Activated T-helper 17 cell treated with anti-CD3 and anti-CD28 coated beads, Interleukin-2, amount 50 U/mL, for 72 hours (primary cell): ENCODE measurements at places on chromosomes 13 and 19.
A peak's percentile ranks its signal among the peaks of the same experiment; 100 is the strongest.

GRCh38 chr13:51977625-51978024 lies 33.6 kb downstream of the ATP7B start:
- peaks cover 3% of the 10 kb centered on the region for H3K4me1 ChIP-seq
- H3K4me3 ChIP-seq: no peak overlapping the region
- ATAC-seq: no peak
- no peaks in the 10 kb centered on the region for H3K36me3 ChIP-seq

GRCh38 chr13:32585550-32586079 lies 637 bp upstream of the PDS5B start:
- peak overlapping the region; percentile 89 for H3K4me3 ChIP-seq
- H3K36me3 ChIP-seq: peaks cover 8% of the 10 kb centered on the region
- H3K27ac ChIP-seq: peak overlapping the region; percentile 81
- H3K27me3 ChIP-seq: no peaks in the 10 kb centered on the region

- H3K27ac ChIP-seq: no peak overlapping the region
- peaks cover 6% of the 10 kb centered on the region for H3K27me3 ChIP-seq
- H3K4me3 ChIP-seq: no peak overlapping the region
- H3K4me1 ChIP-seq: no peaks in the 10 kb centered on the region
- no peak for ATAC-seq
- no peaks in the 10 kb centered on the region for H3K36me3 ChIP-seq
These were observed 117.0 kb upstream of the SOX21 start for GRCh38 chr13:94829185-94829836.

GRCh38 chr13:73742982-73743381 lies 391.2 kb downstream of the KLF12 start:
- no peak overlapping the region for H3K27ac ChIP-seq
- H3K4me3 ChIP-seq: no peak overlapping the region
- H3K4me1 ChIP-seq: peaks cover 19% of the 10 kb centered on the region
- ATAC-seq: no peak

DNA sequence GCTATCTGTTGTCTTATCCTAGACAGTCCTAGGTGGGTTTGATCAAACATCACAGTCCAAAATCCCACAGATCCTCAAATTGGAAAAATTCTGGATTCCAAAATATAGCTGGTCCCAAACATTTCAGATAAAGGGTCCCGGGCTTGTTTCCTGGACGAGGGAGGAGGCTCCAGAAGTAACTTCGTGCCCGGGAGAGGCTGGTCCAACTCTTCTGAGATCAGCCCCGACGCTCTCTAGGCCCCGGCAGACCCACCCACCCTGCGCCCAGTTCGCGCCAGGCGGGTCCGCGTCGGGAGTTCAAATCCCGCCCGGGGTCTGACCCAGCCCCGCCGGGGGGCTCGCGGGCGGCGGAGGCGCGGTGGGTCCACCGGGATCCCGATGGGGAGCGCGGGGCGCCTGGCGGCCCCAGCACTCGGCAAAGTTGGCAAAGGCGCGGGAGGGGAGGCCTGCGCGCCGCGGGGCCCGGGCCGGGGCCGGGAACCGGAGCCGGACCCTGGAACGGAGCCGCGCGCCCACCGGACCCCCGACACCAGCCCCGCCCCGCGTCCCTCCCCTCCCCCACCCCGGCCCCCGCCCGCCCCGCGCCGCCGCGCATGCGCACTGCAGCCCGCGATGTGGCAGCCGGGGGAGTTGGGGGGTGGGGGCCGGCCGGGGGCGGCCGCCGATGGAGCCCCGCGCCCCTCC lies 513 bp downstream of the MIER2 start:
- no peaks in the 10 kb centered on the region for H3K27me3 ChIP-seq
- peaks cover 27% of the 10 kb centered on the region for H3K4me1 ChIP-seq
- peak overlapping the region; percentile 92 for H3K27ac ChIP-seq
- peaks cover 21% of the 10 kb centered on the region for H3K36me3 ChIP-seq
- ATAC-seq: peak; percentile 57

DNA sequence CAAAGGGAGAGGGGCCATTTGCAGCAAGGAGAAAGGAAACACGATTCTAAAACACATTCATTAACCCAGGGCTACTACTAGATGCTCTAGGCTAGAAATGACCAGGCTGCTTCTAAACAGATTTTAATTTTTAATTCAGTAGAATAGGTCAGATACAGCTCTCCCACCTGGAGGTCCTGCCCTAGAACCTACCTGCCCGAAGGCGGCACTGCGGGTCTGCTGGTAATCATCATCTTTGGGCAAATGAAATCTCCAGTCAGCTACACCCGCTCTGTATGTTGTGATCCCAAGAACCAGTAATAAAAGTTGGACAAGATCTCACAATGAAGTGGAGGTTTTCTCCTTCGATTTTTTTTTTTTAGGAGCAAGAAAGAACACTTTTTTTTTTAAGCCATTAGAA lies 345.3 kb downstream of the ENOX1 start:
- H3K4me1 ChIP-seq: no peaks in the 10 kb centered on the region
- H3K4me3 ChIP-seq: no peak overlapping the region
- H3K27me3 ChIP-seq: peaks cover 11% of the 10 kb centered on the region
- ATAC-seq: no peak
- no peak overlapping the region for H3K27ac ChIP-seq
- no peaks in the 10 kb centered on the region for H3K36me3 ChIP-seq

GRCh38 chr13:40002016-40002415 lies 346.6 kb downstream of the COG6 start:
- no peak overlapping the region for H3K27ac ChIP-seq
- no peaks in the 10 kb centered on the region for H3K27me3 ChIP-seq
- no peak for ATAC-seq
- no peaks in the 10 kb centered on the region for H3K36me3 ChIP-seq
- no peak overlapping the region for H3K4me3 ChIP-seq
- H3K4me1 ChIP-seq: peaks cover 16% of the 10 kb centered on the region

- no peak overlapping the region for H3K27ac ChIP-seq
- H3K4me1 ChIP-seq: peaks cover 6% of the 10 kb centered on the region
- ATAC-seq: peak; percentile 38
- peaks cover 17% of the 10 kb centered on the region for H3K36me3 ChIP-seq
- H3K4me3 ChIP-seq: no peak overlapping the region
These were observed 790 bp upstream of the SUGT1 start for GRCh38 chr13:52651897-52652195.

- peaks cover 6% of the 10 kb centered on the region for H3K4me1 ChIP-seq
- no peak for ATAC-seq
- no peak overlapping the region for H3K27ac ChIP-seq
These were observed 1.3 kb downstream of the CDX2 start for GRCh38 chr13:27967736-27968315.

- H3K27ac ChIP-seq: no peak overlapping the region
- ATAC-seq: no peak
- H3K36me3 ChIP-seq: no peaks in the 10 kb centered on the region
- H3K4me1 ChIP-seq: no peaks in the 10 kb centered on the region
- H3K4me3 ChIP-seq: no peak overlapping the region
These were observed 1445.4 kb downstream of the EFNB2 start for GRCh38 chr13:105089858-105090643.

GRCh38 chr19:5567970-5568407 lies 236 bp upstream of the TINCR start:
- no peaks in the 10 kb centered on the region for H3K36me3 ChIP-seq
- no peaks in the 10 kb centered on the region for H3K4me1 ChIP-seq
- no peak for ATAC-seq
- no peak overlapping the region for H3K4me3 ChIP-seq

DNA sequence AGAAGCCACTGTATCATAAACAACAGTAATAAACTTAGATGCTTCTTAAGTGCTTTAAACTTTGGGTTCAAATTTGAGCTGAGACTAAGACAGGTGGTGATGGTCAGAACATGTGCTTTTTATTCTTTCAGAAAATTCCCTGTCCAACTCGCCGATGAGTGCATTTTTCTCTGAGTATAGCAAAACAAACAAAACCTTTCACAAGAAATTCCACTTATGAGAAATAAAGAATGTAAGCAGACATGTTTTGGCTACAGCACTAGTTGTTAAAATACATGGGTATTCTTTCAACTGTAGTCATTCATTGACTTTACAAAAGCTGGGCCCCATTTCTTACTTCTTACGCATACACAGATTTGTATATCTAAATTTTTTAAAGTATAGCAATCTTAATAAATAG lies 125.6 kb downstream of the SPRY2 start:
- H3K27ac ChIP-seq: no peak overlapping the region
- no peak for ATAC-seq
- H3K36me3 ChIP-seq: no peaks in the 10 kb centered on the region
- H3K4me3 ChIP-seq: no peak overlapping the region
- no peaks in the 10 kb centered on the region for H3K4me1 ChIP-seq
